ENCODE measurements at places on chromosomes 1 and 21. TPM values are rescaled to one million over a fixed set of nuclear protein-coding genes. Genes with fewer than 3 reads are reported as not detected.

Gene CAMK1G
- not detected for total RNA-seq

DNA sequence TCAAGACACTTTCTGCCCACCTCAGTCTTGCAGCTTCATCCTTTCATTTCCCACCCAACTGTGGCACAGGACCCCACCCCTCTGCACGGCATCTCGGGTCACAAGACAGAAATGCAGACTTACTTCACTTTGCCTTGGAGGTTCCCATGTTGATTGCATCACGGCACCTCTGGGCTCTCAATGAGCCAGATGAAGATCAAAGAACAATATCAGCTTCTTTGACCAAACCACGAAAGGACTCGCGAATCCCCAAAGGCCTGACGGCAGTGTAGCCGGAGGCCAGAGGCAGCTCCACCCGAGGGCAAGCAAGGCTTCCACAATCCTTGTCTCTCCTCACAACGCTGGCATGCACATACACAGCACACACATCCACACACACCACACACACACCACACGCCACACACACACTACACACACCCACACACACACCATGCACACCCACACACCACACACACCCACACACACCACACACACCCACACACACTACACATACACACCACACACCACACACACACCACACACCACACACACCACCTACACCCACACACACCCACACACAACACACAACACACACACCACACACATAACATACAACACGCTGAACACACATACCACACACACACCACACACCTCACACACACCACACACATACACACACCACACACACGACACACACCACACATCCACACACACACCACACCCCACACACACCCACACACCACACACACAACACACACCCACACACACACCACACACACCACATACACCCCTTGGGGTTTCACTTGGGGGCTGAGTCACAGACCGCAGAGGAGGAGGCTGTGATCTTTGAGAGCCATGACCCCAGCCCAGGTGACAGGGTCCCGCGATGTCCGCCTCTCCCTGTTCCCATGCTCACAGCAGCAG, 35.8 kb downstream of the UBASH3A start:
- no peak for DNase-seq

DNA sequence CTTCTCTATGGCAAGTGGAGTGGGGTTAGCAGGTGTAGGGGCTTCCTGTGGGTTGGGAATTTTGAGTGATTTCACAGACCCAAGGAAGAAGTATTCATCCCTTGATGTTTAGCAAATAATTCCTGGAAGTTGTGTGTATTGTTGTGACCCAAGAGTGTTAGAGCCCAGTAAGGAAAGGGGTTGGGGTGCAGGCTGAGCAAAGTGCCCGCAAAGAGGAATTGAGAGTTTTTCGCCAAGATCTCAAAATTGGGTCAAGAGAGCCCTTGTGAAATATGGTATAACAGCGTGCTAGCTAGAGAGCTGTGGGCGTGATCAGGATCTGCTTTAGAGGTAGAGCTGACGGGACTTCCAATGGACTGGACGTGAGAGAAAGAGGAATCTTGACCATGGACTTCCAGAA, 73.0 kb upstream of the LAPTM5 start:
- DNase-seq: no peak

- no peak for DNase-seq
Measured at GRCh38 chr21:38712664-38713063, 93.1 kb upstream of the ETS2 start.

All from activated naive CD4-positive, alpha-beta T cell treated with anti-CD3 and anti-CD28 coated beads, Interleukin-2, amount 50 U/mL, for 72 hours (primary cell).